Caco-2 (cell line): ENCODE measurements at places on chromosomes 12 and 14.

DNA sequence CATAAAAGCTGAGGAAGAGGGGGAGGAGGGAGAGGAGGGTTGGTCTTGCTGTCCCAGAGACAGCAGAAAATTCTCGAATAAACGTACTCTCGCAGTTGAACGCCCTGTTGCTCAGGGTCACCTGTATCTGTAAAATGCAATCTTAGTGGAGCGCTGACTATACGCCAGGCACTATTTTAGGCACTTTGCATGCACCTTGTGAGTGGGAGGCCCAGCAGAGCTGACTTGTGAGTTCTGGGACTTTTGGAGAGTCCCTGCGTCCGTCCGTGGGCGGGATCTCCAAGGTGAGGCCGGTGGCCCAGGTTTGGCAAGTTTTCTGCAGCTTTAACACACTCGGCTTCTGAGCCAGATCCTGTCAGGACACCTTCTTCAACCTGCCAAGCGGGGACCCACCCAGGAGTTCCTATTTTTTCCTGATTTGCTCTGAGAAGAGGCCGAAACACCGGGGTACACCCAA lies 32.5 kb upstream of the PLEKHG6 start:
- no peaks in the 10 kb centered on the region for H3K27me3 ChIP-seq
- peak; percentile 72 for DNase-seq
- H3K27ac ChIP-seq, result peak overlapping the region; percentile 93
- peak overlapping the region; percentile 52 for H3K4me3 ChIP-seq
- peaks cover 29% of the 10 kb centered on the region for H3K4me1 ChIP-seq

- no peaks in the 10 kb centered on the region for H3K27me3 ChIP-seq
- no peaks in the 10 kb centered on the region for H3K36me3 ChIP-seq
- H3K27ac ChIP-seq, result peak within 1 kb of the TSS; percentile 23
- peak within 1 kb of the TSS; percentile 59 for H3K4me3 ChIP-seq
- DNase-seq, result peak; percentile 92
These were observed at the start of gene RBMS2 for GRCh38 chr12:56521590-56522371. Gene RBMS2, plus strand, starts transcription at chr12:56521820. Its CDS starts 204 bp downstream, at chr12:56522024.

- H3K4me3 ChIP-seq, result no peak overlapping the region
- peaks cover 6% of the 10 kb centered on the region; the same call in 1 of the 2 replicates for H3K36me3 ChIP-seq
- DNase-seq, result no peak
- H3K27ac ChIP-seq, result no peak overlapping the region
- H3K27me3 ChIP-seq, result no peaks in the 10 kb centered on the region
These were observed 76.4 kb downstream of the BCL2L14 start for GRCh38 chr12:12147111-12147510.

- H3K4me3 ChIP-seq, result no peak overlapping the region
- H3K4me1 ChIP-seq, result no peaks in the 10 kb centered on the region
- no peak overlapping the region for H3K27ac ChIP-seq
- no peaks in the 10 kb centered on the region for H3K36me3 ChIP-seq
These were observed 354.4 kb downstream of the NAV3 start for GRCh38 chr12:78185109-78185508.

DNA sequence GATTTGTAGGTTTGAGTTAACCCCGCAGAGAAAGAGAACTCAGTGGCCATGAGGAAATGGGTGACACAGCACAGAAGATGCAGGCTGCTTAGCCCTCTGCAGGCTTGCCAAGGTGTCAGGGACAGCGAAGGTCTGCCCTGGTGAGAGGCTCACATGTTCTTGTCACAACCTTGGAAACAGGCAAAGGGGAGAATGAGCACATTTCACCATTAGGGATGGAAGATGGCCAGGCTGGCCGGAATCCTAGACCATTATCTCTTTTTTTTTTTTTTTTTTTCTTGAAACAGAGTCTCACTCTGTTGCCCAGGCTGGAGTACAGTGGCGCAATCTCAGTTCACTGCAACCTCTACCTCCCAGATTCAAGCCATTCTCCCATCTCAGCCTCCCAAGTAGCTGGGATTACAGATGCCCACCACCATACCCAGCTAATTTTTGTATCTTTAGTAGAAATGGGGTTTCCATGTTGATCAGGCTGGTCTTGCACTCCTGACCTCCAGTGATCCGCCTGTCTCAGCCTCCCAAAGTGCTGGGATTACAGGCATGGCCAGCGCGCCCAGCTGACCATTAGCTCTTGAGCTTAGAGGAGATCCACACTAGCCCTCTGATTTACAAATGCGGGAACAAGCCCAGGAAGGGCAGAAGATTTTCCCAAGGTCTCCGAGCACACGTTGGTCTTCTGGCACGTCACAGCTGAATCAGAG lies 34.6 kb downstream of the LTBP2 start:
- no peaks in the 10 kb centered on the region for H3K4me1 ChIP-seq
- DNase-seq, result no peak

DNA sequence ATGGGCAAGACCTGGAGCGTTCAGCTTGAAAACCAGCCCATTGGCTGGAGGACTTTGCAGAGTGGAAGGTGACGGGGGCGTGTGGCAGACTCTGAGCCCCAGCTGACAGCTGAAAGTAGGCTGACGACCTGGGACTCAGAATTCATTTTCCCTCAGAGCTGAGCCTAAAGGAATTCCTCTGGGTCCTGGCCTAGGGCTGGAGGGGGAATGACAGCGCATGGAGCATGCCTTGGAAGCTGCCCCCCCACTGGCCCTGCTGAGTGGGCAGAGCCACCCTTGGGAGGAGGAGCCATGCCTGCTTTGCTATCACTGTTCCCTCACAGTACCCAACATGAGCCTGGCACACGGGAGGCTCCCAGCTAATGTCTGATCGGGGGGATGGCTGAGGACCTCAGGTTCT lies 25.4 kb upstream of the SMOC1 start:
- H3K36me3 ChIP-seq, result no peaks in the 10 kb centered on the region
- no peaks in the 10 kb centered on the region for H3K27me3 ChIP-seq
- H3K4me1 ChIP-seq, result peaks cover 27% of the 10 kb centered on the region
- DNase-seq, result no peak
- no peak overlapping the region for H3K4me3 ChIP-seq
- H3K27ac ChIP-seq, result no peak overlapping the region

DNA sequence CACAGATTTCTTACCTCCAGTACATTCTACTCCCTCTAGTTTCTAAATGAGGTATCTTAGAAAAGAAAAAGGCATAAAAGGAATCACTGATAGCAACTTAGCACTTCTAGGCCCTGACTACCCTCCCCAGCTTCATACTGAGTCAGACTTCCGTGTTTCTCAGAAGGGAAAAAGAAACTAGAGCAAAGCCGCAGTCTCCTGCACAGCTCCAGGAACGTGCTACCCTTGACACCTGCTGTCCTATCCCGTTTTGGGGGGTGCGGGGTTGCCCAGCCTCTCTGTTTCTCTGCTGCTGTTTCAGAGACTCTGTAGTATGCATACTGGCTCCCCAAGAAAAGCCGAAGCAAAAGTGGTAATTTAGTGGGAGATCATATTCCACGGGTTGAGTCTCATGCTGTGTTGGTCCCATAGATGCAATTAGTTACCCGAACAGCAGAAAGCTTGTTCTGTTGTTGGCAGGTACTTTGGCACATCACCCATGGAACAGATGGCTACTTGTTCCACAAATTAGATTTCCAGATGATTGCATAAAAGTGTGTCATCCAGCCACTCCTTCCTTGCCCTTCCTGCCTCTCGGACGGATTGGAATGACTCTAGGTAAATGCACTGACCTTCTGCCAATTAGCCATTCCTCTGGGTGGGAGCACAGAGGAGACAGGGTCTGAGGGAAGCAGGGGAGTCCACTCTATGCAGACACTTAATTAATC lies 438.1 kb downstream of the FUT8 start:
- no peak overlapping the region for H3K27ac ChIP-seq
- no peak overlapping the region for H3K4me3 ChIP-seq
- no peaks in the 10 kb centered on the region for H3K27me3 ChIP-seq
- H3K4me1 ChIP-seq, result no peaks in the 10 kb centered on the region

GRCh38 chr12:78559416-78559815 lies 305.2 kb upstream of the SYT1 start:
- H3K4me1 ChIP-seq, result 0 out of 2 replicates have a peak, but pooled peaks cover 6% of the 10 kb centered on the region
- no peaks in the 10 kb centered on the region for H3K36me3 ChIP-seq
- no peak overlapping the region for H3K27ac ChIP-seq
- H3K27me3 ChIP-seq, result no peaks in the 10 kb centered on the region

- no peaks in the 10 kb centered on the region for H3K4me1 ChIP-seq
- H3K27me3 ChIP-seq, result no peaks in the 10 kb centered on the region; the same call in 1 of the 2 replicates
- H3K36me3 ChIP-seq, result no peaks in the 10 kb centered on the region
- no peak for DNase-seq
- no peak overlapping the region for H3K27ac ChIP-seq
These were observed 40.6 kb downstream of the WSCD2 start for GRCh38 chr12:108169708-108170107.

GRCh38 chr14:102493585-102493984 lies 16.0 kb downstream of the ANKRD9 start:
- H3K27me3 ChIP-seq, result no peaks in the 10 kb centered on the region
- no peaks in the 10 kb centered on the region for H3K36me3 ChIP-seq
- DNase-seq, result no peak
- no peak overlapping the region for H3K4me3 ChIP-seq
- no peak overlapping the region for H3K27ac ChIP-seq

DNA sequence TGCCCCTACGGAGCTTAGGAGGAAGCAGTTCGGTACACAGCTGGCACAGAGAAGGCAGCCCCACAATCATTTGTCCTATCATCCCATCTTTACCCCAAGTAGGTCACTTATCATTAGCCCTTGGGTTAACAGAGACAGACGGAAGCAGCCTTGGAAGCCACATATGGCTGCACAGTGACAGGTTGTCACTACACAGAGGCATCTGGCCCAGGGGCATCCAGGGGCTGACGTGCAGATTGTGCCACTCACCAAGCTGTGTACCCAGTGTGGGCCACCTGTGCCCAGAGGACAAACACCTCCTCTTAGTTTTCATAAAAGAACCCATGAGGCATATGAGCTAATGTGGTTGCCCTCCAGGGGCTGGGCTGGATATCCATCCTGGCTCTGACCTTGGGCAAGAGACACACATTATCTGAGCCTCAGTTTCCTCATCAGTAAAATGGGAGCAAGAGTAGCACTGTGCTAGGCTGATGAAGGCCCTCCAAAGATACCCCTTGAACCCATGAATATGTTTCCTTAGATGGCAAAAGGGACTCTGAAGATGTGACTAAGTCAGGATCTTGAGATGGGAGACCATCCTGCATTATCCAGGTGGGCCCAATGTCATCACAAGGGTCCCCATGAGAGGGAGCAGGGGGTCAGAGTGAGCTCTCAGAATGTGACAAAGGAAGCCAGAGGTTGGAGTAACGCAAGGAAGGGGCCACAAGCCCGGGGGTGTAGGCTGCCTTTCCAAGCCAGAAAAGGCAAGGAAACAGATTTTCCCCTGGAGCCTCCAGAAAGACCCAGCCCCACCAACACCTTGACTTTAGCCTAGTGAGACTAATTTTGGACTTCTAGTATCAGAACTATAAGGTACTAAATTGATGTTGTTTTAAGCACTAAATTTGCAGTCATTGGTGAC lies 64.6 kb downstream of the C14orf132 start:
- H3K27ac ChIP-seq, result no peak overlapping the region
- no peaks in the 10 kb centered on the region for H3K27me3 ChIP-seq
- H3K4me1 ChIP-seq, result peaks cover 38% of the 10 kb centered on the region
- H3K4me3 ChIP-seq, result no peak overlapping the region
- no peak for DNase-seq
- H3K36me3 ChIP-seq, result no peaks in the 10 kb centered on the region

DNA sequence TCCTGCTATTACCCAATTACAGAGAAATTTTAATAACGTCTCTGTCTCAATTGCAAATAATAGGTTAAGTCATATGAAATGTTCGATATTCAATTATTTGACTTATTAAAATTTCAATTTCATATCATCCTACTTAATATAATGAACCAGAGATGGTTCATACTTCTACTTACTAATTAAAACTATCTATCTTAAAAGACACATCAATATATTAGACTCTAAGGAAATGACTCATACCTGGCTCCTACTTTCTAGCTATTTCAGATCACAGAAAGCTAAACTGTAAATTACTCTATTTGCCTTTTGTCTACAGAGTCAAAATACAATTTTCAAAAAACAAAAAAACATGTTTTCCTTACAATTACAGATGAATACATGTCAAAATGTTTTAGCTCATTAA lies 99.6 kb downstream of the CAPZA3 start:
- no peak overlapping the region for H3K27ac ChIP-seq
- H3K4me3 ChIP-seq, result no peak overlapping the region
- H3K4me1 ChIP-seq, result no peaks in the 10 kb centered on the region
- H3K36me3 ChIP-seq, result no peaks in the 10 kb centered on the region

- H3K27ac ChIP-seq, result no peak overlapping the region
- no peaks in the 10 kb centered on the region for H3K4me1 ChIP-seq
- no peaks in the 10 kb centered on the region for H3K36me3 ChIP-seq
- H3K4me3 ChIP-seq, result no peak overlapping the region
These were observed 70.9 kb downstream of the TRIM9 start for GRCh38 chr14:51023964-51024363.

GRCh38 chr12:76698966-76699365 lies 64.9 kb upstream of the ZDHHC17 start:
- no peak overlapping the region for H3K4me3 ChIP-seq
- DNase-seq, result no peak
- H3K4me1 ChIP-seq, result peaks cover 4% of the 10 kb centered on the region; the same call in 1 of the 2 replicates
- no peaks in the 10 kb centered on the region for H3K36me3 ChIP-seq
- H3K27me3 ChIP-seq, result no peaks in the 10 kb centered on the region

- H3K27me3 ChIP-seq, result no peaks in the 10 kb centered on the region
- no peaks in the 10 kb centered on the region for H3K36me3 ChIP-seq
- H3K4me3 ChIP-seq, result no peak overlapping the region
- H3K4me1 ChIP-seq, result peaks cover 3% of the 10 kb centered on the region; the same call in 1 of the 2 replicates
- no peak for DNase-seq
- no peak overlapping the region for H3K27ac ChIP-seq
These were observed 86.1 kb downstream of the ALG10 start for GRCh38 chr12:34108405-34108803.

DNA sequence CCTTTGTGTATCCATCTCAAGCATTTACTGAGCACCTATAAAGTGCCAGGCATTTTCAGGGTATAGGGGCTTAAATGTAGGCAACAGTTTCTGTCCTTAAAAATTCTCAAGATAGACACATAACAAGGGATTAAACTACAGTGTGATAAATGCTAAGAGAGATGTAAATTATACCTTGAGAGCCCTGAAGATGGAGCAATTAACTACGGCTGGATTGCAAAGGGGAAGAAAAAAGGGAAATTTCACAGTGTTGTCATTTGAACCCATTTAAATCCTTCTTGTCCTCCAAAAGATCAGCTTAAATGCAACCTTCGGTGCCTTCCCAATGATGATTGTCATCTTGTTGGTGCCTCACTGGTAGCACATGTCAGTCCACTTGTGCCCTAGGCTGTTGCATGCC lies 11.5 kb upstream of the IL26 start:
- no peak overlapping the region for H3K27ac ChIP-seq
- no peaks in the 10 kb centered on the region for H3K4me1 ChIP-seq
- no peaks in the 10 kb centered on the region for H3K36me3 ChIP-seq

DNA sequence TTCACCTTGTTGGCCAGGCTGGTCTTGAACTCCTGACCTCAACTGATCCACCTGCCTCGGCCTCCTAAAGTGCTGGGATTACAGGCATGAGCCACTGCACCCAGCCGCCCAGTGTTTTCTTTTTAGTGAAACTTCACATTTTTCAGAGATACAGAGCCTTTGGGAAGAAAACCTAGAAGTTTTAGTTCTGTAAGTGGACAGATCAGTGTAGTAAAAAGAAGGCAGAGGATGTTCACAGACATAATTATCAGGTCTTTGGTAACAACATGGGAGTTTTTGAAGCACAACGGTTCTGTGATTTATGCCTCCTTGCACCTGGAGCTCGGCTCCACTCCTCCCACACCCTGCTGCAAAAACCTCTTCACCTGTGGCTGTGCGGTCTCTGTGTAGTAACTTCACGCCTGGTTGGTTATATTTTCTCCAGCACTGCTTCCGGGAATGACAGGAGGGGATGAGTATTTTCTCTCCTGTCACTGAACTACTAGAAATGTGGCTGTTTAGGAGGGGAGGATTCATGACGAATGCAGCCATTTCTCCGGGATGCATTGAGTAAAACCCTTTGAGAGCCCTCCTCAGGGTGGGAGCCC lies 67.0 kb downstream of the ARF6 start:
- DNase-seq, result no peak
- no peak overlapping the region for H3K27ac ChIP-seq
- H3K4me1 ChIP-seq, result peaks cover 23% of the 10 kb centered on the region
- no peaks in the 10 kb centered on the region for H3K27me3 ChIP-seq
- H3K36me3 ChIP-seq, result no peaks in the 10 kb centered on the region
- H3K4me3 ChIP-seq, result no peak overlapping the region
